ENCODE measurements at places on chromosomes 7 and 10.

- peak; percentile 27 for DNase-seq
Measured at GRCh38 chr7:24965831-24966708, 13.9 kb downstream of the OSBPL3 start.

GRCh38 chr10:102227050-102227449 lies 951 bp downstream of the ELOVL3 start:
- no peak for DNase-seq

DNA sequence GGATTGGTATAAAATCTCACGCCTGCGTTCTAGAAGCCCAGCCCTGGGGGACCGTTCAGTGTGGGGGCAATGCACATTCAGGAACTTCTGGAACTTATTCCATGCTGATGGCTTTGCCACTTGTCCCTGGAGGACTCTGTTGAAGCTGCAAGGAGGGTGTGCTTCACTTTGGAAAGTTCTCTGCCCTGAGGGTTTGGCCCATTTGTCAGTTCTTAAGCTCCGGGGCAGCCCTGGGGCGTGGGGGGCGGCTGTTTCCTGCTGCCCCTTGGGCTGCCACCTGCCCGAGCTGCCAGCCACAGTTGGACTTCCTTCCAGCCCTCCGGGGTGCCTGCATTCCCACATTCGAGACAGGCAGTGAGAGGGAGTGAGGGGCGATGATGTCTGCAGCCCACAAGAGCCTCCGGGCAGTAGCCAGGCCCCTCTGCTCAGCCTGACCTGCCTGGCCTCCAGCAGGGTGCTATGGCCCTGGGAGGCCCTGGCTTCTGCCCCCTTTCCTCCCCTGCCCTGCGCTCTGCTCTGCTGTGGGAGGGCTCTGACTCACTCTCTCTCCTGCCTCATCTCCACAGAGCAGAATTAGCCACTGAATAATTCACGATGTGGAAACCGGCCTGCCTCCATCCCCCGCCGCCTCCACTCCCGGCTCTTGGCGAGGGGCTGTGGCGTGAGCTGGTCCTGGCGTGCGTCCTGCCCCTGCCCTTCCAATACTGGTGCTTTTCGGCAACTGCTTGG lies 1.9 kb downstream of the TTYH3 start:
- DNase-seq: peak; percentile 36

DNA sequence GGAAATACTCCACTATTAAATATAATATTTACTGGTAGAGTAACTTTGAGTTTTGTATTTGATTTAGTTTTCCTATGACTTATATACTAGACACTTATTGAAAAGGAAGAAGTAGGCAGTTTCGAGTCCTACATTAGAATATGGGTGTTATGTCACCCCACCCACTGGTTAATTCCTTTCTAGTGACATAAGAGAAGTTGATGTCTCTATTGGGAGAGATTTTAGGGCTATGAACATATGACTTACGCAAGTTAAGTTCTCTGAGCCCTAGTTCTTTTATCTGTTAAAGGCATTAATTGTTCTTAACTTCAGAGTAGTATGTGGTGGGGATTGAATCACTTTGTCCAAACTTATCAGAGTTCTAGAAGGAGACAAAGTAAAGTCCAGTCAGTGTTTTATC lies 30.5 kb downstream of the CPED1 start:
- DNase-seq: no peak

DNA sequence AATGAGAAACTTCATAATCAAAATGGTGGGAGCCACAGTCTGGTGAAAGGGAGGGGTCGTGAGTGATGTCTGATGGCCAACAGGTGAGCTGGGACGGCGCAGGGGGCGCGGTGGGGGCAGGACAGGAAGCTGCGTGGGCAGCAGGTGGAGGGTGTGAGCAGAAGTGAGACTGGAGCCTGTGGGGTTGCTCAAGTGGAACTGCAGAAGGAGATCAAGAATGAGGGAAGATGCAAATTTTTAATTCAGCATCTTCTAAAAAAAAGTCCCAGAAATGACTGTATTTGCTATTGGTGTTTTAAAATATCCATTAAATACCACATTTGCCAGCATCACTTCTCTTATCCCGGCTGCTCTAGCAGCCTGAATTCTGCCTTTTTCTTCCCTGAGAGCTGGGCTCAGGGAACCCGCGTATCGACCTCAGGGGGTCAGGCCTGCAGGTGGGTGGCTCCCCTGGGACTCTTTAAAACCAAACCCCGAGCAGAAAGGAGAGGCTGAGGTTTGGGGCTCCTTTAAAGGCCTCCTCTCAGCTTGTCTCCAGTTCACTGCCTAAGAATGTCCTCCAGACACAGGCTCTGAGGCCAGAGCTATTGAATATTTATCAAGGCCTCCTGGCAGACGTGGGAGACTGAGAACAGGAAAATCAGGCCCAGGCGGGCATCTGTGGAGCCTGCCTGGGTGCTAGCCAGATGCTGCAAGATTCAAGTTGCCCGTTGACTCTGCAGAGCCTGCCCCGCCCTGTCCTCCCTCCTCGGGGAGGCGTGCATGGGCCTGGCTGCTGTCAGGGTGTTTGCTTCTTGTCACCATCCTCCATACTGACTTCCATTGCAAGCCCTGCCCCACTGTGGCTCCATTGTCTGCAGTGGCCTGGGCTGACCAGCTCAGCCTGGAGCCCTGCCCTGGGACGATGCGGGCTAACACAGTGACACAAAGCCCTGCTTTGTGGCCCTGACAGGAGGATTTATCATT lies 53.9 kb downstream of the SYPL1 start:
- DNase-seq: peak; percentile 41

DNA sequence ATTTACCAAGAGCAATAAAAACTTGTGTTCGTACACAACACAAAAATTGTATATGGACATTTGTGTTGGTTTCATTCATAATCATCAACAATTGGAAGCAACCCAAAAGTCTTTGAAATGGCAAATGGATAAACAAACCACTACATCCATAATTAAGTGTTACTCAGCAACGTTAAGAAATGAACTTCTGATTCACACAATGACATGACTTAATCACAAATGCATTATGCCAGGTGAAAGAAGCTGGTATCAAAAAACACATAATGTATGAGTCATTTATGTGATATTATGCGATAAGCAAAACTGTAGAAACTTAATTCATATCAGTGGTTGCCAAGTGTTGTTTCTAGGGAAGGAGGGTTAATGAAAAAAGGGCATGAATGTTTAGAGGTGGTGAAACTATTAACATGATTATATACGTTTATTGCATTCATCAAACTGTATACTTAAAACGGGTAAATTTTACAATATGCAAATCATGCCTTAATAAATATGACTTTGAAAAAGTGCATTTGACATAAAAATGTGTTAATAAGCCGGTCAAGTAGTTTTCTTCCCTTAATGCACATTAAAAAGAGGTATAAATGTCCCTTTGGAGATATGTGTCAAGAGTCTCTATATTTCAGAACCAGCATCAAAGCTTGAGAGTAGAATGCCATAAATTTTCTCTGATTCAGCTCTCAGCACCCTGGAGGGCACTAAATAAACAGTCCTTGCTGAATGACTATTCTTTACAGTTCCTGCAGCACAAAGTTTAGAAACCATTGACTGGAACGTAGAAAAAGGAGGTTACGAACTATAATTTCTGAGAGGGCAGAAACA lies 84.8 kb upstream of the GRM3 start:
- no peak for DNase-seq

DNA sequence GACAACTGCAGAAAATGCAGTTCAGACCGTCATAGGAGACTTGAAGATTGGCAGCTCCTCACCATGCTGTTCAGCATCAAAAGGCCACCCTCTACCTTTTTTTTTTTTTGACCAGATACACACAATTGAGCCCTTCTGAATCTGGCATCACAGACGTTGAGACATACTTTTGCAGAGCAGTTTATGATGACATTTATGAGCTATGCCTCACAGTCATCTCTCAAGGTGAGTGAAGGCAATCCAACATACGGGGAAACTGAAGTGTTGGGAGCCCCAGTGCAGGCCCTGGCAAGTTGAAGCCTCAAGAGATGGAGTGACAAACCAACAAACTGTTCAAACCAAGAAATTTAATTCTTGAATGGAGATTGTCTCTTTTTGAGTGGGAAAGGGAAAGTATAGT lies 83.6 kb upstream of the DLX6 start:
- DNase-seq: no peak

DNA sequence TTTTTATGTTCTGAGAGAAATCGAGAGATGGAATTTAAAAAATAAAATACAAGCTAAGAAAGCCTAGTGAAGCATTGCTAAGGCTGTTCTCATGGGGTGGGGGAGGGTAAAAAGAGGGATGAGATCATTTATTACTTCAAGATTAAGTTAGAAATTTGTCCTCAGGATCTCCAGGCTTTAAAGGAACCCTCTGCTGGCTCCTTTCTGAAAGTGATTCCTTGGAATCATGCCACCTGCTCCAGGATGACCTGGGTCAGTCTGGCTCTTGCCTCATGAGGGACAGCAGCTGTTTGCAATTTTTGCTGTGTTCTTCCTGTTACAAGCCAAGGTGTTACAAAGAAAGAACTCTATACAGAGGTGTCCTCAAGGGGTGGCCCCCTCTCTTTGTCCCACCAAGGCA lies 69.8 kb downstream of the CDK1 start:
- no peak for DNase-seq

DNA sequence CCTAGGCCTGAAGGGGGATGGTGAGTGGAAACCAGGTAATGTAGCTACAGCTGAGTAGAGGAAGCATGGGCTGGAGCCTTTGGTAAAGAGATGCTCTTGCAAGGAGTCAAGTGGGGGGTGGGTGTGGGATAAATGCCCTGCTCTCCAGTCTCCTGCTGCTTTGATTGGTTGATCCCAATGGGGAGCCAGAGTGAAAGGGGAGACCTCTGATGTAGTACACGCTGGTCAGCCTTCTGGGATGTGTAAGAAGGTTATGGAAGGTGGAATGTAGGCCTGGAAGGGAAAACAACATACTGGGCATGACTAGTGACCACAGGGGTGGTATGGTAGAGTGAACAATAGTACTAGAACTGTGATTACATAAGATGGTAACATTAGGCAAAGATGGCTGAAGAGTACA lies 44.3 kb downstream of the TET1 start:
- no peak for DNase-seq

- no peak for DNase-seq
Measured at GRCh38 chr7:85261336-85261735, 74.5 kb upstream of the SEMA3D start.

DNA sequence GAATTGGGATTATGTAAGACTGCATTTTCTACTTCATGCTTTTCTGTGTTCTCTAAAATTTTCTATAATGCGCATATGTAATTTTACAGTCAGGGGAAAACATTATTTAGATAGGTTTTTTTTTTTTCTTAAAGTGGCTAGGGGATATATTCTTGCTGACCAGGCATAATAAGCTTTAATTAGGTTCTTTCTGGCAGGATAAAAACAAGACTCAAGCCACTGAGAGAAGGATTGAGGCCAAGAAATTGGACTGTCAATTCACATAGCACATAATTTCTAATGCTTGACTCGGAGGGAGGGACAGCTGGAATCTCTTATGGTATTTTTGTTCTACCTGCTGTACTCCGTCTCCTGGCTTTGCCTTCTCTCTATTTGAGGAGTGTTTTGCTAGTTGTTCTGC lies 119.8 kb upstream of the NPVF start:
- DNase-seq: no peak

DNA sequence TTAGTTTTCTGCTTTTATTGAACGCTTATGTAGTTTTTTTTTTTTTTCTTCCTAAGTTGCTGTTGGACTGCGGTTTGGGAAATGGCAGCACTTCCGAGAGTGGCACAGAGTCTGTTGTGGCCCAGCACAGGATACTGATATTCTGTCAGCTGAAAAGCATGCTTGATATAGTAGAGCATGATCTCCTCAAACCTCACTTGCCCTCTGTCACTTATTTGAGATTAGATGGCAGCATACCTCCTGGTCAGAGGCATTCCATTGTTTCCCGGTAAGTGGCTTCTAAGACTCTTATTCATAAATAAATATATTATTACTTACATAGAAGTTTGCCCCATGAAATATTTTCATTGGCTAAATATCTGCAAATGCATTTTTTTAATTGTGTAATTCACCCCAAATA lies 101.1 kb downstream of the BTAF1 start:
- no peak for DNase-seq

DNA sequence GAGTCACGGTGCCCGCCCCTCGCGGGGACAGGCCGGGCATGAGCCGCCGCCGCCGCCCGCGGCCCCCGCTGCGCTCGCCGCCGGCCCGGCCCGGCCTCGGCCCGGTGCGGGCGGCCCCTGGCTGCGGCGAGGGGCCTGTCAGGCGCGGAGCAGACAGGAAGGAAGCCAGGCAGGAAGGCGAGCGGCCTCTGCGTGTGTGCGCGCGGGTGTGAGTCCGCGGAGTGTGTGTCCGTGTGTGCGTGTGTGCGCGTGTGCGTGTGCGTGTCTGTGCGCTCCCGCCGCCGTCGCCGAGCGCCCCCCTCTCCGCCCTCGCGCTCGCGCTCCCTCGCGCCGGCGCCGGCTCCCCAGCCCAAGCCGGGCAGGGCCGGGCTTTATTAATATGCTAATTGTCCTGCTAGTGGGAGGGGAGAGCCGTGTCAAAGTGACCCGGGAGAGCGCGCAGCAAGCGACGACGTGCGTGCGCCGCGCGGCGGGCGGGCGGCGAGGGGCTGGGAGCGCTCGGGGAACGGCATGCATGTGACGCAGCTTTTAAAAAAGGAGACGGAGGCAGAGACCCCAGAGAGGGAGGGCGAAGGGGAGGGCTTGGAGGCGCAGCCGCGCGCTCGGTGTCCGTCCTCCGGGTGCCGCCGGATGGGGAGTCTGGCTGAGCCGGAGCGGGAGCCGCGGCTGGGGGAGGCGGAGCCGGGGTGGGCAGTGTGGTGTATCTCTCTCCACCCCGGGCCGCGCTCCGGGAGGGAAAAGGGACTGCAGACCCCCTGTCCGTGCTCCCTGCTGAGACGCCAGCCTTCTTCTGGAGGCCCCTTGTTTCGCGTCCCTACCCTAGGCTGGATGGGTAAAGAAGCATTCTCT lies at the start of gene LDB1:
LDB1 (minus strand) TSS at position 227 of the 849 bp plus-strand sequence. CDS start 258 bp downstream, outside the sequence.
- peak; percentile 79 for DNase-seq

DNA sequence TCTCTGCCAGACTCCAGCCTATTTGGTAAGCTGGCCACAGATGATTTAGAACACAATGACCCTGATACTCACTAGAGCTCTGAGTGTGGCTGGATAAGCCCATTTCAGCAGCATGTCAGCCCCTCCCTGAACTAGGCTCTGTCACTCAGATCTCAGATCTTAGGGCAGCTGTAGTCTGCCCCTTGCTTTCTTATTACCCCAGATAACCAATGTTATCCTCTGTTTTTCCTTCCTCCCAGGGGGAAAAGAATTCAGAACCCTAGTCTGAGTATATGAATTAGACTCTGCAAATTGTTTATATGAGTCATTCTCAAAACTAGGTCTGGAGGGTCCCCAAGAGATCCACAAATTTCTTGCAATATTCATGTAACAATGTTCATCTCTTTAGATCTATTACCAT lies 286.2 kb downstream of the KCNMA1 start:
- no peak for DNase-seq

- DNase-seq: no peak
Measured at GRCh38 chr7:47180516-47180826, 401.4 kb downstream of the TNS3 start.

All from CD4-positive, alpha-beta T cell treated with Interleukin-17A for 4 hours (primary cell).